IPS-NIHi11 (cell line): ENCODE measurements at places on chromosomes 7 and 10.

- DNase-seq = no peak
Observed at GRCh38 chr7:24824400-24824799, 67.1 kb upstream of the GSDME start.

DNA sequence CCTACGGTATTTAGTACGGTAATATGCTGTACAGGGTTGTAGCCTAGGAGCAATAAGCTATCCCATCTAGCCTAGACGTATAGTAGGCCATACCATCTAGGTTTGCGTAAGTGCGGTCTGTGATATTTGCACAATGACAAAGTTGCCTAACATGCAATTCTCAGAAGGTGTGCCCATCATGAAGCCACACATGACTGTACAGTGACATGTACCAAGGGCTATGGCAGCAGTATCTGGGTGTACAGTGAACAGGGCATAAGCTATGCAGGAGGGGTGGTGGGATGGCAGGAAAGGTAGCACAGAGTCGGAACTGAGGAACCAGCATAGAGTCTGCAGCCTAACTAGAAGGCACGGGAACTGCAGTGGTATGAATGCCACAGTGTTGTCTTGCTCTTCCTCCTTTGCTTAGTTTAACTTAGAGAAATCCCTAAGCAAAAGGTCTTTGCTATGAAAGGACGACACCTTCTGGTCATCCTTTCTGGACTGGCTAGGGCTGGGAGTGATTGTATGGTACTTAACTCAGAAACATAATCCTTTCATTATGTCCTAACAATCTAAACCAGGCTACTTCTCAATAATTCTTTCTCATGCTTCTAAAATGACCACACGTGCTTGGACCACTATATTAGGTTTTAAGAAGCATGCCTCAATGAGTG lies 93.5 kb downstream of the DYNC1I1 start:
- no peak for DNase-seq

DNA sequence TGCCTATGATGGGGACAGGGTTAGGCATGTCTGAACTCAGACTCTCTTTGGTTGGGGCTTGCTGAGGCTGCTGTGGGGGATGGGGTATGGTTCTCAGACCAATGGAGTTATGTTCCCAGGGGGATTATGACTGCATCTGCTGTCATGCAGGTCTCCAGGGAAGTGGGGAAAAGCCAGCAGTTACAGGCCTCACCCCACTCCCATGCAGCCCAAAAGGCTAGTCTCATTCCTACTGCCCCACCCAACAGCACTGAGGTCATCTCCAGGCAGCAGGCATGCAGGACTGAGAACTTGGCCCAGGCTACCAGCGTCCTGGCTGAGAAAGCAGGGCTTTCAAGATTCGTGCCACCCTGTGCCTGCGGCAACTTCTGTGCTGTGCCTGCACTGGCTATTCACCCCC lies 373.3 kb downstream of the HTR7 start:
- DNase-seq = no peak

- no peak for DNase-seq
Observed at GRCh38 chr7:27615420-27616185, 47.1 kb downstream of the HIBADH start.

GRCh38 chr10:62763155-62763554 lies 41.4 kb upstream of the ADO start:
- no peak for DNase-seq

- DNase-seq = peak; percentile 50
Observed at GRCh38 chr10:11684717-11685645, 57.2 kb upstream of the ECHDC3 start.

DNA sequence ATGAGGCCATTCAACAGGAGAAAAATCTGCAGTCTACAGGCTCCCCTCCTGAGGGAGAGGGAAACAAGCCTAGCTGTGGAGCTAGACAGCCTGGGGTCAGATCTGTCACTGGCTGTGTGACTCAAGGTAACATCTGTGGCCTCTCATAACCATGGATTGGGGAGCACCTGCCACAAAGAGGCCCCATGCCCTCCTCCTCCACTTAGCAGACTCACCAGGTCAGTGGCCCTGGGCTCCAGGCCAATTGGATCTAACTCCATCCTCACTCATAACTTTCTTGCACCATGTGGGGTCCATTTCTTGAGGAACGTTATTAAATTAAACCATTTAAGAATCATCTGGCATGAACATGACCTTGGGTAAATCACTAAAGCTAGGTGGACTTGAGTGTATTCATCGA lies 1.8 kb downstream of the GDF10 start:
- no peak for DNase-seq

DNA sequence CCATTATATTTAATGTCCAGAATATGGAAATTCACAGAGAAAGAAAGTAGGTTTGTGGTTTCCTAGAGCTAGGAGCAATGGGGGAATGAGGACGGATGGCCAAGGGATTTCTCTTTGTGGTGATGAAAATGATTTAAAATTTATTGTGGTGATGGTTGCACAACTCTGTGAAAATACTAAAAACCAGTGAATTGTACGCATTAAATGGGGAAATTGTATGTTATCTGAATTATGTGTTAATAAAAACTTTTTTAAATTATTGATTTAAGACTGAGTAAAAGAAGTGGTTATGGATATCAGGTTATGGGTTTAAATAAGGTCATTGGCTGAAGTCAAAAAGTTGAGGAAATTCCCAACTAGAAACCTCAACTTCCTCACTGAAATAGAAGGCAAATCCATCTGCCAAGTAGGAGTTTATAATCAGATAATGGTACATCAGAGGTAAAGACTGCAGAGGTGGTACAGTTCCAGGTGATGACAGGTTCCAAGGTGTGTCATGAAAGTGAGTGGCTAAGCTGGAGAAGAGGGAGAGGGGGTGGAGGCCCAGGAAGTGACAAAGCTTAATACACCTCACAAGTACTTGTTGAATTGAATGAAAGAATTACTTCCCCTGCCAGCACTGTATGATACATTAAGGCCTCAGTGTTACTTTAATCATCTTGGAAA lies 68.9 kb upstream of the CCDC71L start:
- DNase-seq = no peak

DNA sequence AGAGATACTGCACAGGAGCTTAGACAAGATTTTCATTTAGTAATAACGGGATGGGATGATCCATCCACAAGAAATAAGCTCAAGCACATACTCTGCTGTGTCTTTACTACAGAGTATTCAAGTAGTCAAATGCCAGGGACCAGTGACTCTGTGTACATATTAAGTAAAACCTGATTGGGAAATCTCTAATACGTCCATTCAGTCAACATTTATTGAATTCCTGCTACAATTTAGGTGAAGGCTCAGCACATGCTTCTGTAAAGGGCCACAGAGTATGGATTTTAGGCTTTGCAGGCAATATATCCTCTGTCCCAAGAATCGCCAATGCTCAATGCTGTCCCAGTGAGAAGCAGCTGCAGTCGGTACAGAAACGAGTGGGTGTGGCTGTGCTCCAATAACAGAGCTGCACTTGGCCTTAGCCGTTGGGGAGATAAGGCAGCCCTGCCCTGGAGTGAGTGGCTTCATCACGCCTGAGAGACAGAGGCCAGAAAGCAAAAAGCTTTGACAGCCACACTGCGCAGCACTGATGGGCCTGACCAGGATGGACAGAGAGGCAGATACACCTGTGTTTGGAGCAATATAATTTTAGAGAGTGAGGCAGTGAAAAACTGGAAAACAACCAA lies 186.8 kb downstream of the PARD3 start:
- DNase-seq = no peak

DNA sequence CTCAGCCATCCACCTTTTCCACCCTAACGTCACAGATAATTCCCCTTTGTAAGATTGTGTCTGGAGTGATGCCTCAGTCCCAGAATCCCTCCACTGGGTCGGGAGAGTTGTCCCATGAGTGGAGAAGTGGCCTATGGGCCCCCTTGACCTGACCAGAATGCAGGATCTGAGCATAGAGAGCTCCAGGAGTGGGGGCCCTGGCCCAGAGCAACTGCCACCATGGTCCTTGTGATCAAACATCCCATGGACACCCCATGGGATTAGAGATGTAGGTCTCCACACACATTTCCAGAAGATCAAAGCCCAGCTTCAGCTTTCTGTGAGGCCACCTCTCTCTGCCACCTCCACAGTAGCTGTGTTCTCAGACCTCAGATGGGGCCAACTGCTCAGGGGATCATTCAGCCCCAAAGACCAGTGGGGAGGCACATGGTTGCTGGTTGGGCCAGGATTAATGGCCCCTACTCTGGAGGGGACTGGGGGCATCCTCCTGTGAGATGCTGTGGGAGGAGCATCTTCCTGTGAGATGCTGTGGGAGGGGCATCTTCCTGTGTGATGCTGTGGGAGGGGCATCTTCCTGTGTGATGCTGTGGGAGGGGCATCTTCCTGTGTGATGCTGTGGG lies 28.5 kb upstream of the DPYSL4 start:
- peak; percentile 61 for DNase-seq

GRCh38 chr10:29140991-29141390 lies 147.9 kb upstream of the LYZL1 start:
- no peak for DNase-seq

DNA sequence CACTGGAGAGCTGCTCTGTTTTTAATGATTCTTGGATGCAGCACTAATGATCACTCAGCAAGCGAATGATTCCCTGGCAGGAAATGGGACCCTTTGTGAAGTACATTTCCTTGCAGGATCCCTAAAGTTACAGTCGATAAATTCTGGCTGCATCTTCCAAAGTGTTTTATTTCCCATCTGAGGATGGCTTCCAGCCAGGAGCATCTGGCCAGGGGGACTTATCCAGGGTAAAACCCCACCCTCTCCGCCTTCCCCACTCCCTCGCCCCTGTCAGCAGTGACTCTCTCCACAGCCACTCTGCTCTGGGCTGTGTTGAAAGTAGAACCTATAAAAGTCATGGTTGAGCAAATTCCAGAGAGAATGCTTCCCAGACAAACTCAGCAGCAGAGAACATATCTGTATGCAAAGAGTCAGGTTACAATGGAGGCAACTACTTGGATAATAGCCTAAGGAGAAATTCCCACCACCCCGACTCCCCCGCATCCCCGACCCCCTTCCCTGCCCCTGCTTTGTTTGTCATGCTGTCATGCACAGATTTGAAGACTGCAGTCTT lies 111.0 kb upstream of the ANLN start:
- DNase-seq = no peak

- no peak for DNase-seq
Observed at GRCh38 chr7:26155531-26156375, 3.8 kb downstream of the NFE2L3 start.

DNA sequence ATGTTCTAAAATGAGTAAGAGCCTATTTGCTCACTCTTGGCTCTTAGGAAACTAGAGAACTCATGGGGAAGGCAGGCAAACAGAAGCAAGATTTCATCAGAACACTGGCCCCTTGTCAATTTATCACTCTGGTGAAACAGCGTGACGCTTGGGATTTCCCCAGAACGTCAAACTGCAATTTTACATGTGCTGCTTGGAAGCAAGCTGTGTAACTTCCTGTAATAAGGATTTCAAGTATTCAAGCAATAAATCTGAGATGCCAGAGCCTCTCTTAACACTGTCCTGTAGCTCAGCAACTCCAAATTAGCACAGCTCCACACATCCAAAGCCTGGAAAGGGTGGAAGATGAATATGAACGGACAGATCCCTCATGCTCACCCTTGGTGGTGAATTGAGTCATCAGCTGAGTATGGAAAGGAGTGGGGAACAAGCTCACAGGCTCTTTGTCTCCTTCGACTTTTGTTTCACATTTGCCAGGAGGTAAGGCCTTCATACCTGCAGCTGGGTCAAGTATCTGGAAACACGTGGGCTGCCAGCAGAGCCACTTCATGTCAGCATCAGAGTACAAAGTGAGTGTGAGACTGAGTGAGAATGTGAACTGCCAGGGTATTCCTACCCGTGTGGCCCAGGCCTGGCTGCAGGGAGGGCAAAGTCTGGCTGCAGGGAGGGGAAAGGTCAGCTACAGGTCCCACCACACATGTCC lies 140.4 kb upstream of the NAMPT start:
- no peak for DNase-seq

- DNase-seq = no peak
Observed at GRCh38 chr10:133274751-133275683, 1.7 kb downstream of the ADAM8 start.

- peak; percentile 44 for DNase-seq
Observed at GRCh38 chr7:16421333-16422102, at the start of gene CRPPA. Gene CRPPA, minus strand, starts transcription at chr7:16421538. Its CDS starts 216 bp downstream, at chr7:16421322.

- DNase-seq = no peak
Observed at GRCh38 chr7:115600207-115600606, 430.4 kb downstream of the TFEC start.

DNA sequence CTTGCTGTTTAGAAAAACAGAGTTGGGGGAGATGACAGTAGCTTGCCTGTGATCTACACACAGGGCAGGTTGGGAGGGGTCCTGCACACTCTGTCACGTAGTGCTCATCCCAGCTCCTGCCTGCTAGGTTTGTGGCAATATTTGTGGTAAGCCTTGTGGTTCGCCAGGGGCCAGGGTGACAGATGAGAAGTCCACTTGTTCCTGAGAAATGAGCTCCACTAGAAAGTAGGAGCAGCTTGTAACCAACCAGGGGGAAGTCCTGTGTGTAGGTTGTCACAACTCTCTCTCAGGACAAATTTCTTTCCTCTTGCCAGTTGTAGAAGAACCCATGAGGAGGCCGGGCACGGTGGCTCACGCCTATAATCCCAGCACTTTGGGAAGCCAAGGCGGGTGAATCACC lies 147.0 kb downstream of the TCF7L2 start:
- no peak for DNase-seq

- DNase-seq = no peak
Observed at GRCh38 chr7:42913591-42913990, 1.7 kb upstream of the C7orf25 start.

DNA sequence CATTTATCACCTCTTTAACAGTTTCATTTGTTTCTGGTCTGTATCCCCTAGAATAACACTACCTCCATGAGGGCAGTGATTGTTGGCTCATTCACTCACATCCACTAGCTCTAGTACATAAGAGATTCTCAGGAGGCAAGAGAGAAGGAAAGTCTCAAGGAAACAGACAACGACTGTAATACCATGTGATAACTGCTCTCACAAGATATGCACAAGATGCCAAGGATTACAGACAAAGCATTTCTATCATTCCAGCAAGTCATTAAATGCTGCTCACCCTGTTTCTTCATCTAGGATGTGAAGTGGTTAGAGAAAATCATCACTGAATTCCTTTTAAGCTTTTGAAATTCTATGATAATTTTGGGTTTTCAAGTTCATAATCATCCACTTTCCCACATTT lies 115.3 kb downstream of the HIBADH start:
- no peak for DNase-seq

- DNase-seq = peak; percentile 81
Observed at GRCh38 chr10:133039107-133039802, 48.5 kb upstream of the ADGRA1 start.

GRCh38 chr7:67346876-67347275 lies 350.2 kb downstream of the TYW1 start:
- DNase-seq = no peak

DNA sequence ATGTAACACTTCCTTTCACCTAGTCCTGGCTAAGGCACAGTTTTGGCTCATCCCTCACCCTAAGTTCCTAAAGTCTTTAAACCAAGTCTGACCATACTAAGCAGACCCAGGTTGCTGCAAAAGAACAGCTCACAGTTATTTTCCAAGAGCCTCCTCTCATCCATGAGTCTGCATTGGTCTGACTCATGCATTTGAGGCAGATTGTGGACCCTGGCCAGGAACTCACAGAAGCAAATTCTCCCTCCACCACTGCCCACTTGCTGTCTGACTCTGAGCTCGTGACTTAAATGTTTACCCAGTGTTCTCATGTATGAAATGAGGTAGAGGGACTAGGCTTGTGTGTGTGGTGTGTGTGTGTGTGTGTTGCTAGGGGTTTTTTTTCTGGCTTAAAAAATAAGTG lies 1272.8 kb downstream of the TYW1 start:
- no peak for DNase-seq

- DNase-seq = no peak
Observed at GRCh38 chr7:148127374-148127773, 463.2 kb upstream of the C7orf33 start.
